ENCODE measurements at places on chromosomes 3 and 15.

- DNase-seq = no peak
These were observed 13.1 kb upstream of the TFG start for GRCh38 chr3:100696161-100696560.

- no peak for DNase-seq
These were observed 309.6 kb upstream of the TLE3 start for GRCh38 chr15:70407336-70407670.

- no peak for DNase-seq
These were observed 68.1 kb upstream of the LCTL start for GRCh38 chr15:66633938-66634250.

DNA sequence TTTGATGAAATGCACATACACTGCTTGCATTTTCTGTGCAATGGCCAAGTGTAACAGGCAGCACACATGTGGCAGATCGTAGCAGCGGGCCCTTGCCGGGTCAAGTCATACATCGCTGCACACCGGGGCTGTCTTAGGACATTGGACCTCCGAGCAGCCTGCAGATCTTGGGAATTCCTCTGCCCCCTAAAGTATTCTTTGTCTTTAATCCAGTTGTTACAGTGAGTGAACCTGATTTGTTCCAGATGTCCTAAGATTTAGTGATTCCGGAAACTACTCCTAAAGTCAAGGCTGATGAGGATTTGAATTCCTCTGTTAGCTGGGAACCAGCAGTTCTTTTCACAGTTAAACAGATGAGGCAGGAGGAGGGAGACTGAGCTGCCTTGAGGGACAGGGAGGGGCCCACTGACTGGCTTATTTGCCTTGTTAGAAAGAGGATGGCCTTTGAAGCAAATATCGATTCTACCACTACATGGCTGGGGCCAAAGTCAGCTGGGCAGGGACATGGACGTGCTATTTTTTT, 190.7 kb upstream of the CTDSPL start:
- DNase-seq = no peak

- no peak for DNase-seq
These were observed 91.8 kb downstream of the FILIP1L start for GRCh38 chr3:100022506-100022905.

- peak; percentile 50 for DNase-seq
These were observed 164.3 kb downstream of the CACNA1D start for GRCh38 chr3:53658613-53659193.

DNA sequence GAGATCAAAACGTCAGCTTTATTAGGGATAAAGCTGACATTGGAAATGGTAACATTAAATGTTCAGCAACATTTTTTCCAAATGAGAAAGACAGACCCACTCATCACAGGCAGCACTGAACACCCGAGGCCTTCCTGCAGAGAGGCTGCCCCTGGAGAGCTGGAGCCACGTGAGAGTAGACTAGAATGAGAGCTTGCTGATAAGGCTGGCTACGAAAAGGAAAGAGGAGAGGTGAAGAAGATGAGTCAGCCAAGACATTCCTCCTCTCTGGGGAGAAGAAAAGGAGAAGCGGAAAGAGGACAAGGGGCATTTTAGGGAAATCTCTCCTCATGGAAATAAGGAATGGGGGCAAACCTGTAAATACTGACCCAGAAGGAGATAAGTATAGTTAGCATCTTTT, 7.3 kb downstream of the CYP19A1 start:
- DNase-seq = no peak

DNA sequence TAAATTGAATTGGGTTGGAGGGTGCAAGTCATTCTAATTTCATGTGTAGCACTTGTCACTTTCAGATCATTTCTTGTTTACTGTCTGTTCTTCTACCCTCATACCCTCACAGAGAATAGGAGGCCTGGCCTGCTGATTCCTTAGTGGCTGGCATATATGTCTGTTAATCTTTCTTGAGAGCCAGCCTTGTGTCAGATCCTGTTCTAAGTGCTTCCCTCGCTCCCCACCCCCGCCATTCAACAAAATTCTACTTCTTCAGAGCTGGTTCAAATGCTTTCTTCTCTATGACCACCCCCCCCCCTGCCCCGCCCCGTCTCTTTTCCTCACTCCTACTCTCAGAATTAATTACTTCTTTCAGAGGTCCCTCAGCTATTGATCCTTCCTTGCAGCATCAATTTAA, 1.5 kb upstream of the U2SURP start:
- DNase-seq = peak; percentile 30

- no peak for DNase-seq
These were observed 53.1 kb upstream of the ULK4 start for GRCh38 chr3:42014921-42015533.

DNA sequence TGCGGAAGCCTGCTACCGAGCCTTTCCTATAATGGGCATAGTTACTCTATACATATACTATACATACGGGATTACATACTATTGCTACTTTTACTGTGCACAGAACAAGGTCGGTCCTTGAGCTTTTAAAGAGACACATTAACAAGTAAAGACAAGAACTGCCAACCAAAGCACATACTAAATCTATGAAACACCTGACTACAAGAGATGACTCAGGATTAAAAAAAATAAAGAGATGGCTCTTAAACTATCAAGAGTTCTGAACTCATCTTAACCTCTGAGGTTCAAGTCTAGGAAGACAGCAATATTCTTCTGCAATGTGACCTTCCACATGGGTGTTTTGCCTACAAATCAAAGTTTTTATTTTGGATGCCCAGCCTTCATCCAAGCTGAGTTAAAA, 106.8 kb downstream of the TNIK start:
- no peak for DNase-seq

- no peak for DNase-seq
These were observed 184.2 kb upstream of the PDZRN3 start for GRCh38 chr3:73808862-73809509.

GRCh38 chr3:67649681-67650080, 4.7 kb downstream of the SUCLG2 start:
- DNase-seq = no peak

DNA sequence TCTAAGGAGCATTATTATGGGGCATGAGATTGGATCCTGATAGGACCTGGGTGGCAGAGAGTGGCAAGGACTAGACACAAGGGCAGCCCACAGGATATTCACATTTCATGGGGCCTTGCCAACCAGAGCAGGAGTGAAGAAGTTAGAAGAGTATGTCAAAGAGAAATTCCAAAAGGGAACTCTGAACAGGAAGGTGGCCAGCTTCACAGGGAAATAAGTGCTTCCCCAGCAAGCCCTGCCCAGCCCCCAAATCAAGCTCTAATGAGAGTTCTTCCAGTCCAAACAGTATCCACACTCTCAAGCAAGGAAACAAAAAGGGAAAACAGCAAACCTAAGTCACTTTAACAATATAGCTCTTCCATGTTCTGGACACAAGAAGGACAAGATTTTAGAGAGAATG, 130.2 kb upstream of the COL8A1 start:
- DNase-seq = no peak

DNA sequence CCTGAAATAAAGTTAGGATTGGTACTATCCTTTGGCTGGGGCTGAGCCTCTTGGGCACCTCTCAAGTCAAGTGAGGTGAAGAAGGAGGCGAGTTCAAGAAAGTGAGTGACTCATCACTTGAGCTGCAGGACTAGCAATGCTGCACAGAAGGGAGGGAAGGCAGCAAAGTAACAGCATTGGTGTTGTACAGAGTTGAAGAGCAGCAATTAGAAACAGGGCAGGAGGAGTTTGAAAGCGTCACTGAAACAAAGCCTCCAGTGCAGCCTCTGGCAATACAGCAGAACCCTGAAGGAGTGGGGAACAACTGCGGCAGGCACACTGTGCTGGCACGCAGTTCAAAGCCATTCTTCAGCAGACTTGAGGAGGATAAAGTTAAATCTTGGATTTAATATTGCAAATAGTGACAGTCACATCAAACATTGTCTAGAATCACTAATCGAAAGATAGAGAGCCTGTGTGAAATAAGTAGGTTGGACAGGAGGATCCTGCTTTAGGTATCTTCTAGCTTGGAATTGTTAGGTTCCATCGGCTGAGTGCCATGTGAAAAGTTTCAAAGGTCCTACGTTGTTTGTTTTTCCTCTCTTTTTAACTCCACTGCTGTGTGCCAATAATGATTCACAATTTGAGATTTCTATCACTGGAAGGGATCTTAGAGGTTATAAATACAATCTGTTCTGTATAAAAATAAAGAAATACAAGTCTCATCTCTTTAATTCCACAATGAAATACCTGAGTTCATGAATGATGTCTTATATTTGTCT, 479.8 kb downstream of the NAALADL2 start:
- no peak for DNase-seq

- DNase-seq = no peak
These were observed 168.4 kb downstream of the TUSC7 start for GRCh38 chr3:116877968-116878367.

DNA sequence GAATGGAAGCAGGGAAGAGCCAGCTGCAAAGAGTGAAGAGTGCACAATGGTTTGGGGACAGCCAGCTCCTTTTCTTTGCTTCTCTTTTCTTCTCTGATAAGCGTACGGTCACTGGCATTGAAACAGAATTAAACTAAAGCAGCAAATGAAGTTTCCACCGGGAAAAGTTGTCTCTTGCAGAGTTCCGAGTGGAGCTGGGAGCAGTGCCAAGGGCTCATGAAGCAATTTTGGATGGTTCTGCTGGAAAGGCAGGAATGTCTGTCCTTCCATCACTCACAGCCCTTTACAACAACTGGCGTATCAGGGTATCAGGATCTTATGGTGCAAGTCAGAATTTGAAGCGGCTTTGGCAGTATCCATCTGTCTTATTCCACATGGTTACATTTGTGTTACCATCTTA, 1042.9 kb downstream of the NTRK3 start:
- no peak for DNase-seq

DNA sequence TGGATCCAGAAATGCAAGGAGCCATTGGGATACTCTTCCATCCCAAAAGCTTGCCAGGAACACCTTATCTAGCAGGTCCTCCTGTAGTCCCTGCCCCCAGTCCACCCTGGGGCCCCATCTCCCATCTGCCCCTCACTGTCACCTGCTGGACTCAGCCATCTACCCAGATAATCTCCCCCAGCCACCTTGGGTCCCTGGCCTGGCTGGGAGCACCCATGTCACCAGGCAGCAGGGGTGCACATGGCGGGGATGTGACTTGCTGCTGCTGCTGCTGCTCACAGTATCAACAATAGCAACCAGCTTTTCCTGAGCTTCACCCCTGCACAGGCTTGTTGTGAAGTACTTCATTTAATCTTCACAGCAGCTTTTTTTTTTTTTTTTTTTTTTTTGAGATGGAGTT, 12.6 kb downstream of the PTH1R start:
- no peak for DNase-seq

- DNase-seq = no peak
These were observed 43.9 kb upstream of the CLRN1 start for GRCh38 chr3:151016478-151016795.

DNA sequence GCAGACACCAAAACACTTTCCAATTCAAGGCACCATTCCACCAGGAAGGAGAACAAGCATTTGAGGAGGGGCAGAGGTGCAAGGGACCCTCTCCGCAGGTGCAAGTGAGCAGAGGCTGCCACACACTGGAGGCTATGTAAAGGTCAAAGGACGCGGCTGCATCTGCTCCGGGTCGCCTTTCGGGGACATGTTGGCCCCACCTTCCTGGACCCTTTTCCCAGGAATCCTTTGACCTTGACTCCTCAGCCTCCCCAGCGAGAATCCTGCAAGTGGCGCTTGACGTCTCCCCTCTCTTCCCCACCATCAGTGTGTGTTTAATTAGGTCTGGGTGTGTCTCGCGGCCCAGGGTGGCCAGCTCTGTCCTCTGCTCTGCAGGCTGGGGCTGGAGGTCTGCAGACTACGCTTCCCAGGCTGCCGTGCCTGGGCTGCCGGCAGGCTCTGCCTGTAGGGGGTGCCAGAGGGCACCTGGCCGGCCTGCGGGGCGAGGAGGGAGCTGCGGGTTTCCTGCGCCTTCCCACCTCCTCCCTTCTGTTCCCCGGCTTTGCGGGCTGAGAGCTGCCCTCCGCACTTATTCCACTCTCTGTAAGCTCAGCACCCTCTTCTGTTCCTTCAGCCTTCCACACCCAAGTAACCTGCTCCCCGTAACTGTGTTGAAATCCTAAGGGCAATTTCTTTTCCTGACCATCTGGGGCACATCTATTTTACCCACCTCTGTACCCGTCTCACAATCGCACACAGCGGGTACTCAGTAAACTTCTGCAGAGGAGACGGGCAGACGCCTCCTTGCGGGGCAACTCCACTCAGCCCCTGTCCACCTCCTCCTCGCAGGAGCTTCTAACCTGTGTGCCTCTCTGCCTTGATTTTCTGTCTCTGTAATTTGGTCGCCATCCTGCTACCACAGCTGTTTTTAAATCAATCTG, 129.8 kb downstream of the NSMCE3 start:
- DNase-seq = peak; percentile 81

DNA sequence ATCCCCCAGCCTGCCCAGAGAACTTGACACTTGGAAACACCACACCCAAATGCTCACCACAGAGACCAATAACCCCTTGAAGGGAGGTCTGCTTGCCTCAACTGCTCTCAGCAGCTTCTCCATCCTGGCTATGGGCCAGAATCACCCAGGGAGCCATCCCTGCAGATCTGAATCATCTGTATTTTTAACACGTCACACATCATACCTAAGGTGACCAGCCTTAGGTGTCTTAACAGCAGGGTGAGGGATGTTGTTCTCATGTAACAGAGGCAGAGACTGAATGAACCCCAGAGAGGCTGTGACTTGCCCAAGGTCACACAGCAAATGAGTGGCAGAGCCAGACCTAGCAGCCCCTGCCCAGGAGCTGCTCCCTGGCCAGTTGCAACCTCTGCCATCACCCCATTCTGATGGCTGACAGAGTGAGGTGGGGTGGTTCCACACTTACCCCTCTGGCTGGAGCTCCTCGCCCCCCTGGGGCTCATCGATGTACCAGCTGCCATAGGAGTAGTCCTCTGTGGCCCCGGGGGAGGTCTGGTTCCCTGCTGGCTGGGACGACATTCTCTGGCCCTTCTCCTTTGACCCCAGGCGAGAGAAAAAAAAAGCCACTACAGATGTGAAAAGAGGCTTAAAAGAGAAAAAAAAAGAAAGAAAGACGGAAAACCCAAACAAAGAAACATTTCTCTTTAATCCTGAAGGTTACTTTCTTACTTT, 722 bp downstream of the STRA6 start:
- DNase-seq = no peak

DNA sequence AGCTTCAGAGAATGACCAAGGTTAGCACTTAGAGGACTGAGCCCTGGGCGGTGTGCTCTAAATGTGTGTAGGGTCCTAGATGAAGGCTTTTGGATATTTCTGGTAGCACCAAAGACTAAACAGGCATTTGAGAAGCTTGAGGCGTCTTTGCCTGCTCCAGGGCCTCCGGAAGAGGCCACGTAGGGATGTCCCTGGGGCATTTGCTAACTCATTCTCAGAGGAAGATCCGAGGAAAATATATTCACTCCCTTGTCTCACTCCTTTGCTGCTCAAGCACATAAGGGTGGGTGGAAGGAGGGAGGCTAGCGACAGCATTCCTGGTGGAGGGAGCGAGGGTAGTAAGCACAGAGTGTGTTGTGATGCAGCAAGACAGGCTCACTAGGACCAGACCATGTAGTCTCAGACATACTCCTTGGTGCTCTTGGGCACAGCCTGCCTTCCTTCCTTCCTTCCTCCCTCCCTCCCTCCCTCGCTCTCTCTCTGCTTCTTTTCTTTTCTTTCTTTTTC, 38.5 kb upstream of the XCR1 start:
- no peak for DNase-seq

- DNase-seq = no peak
These were observed 144.2 kb upstream of the ABHD17C start for GRCh38 chr15:80550908-80551260.
